NCI-H524 treated with DMSO at 0.1 percent for 48 hours (cell line): ENCODE measurements at places on chromosomes 1 and 21.

DNA sequence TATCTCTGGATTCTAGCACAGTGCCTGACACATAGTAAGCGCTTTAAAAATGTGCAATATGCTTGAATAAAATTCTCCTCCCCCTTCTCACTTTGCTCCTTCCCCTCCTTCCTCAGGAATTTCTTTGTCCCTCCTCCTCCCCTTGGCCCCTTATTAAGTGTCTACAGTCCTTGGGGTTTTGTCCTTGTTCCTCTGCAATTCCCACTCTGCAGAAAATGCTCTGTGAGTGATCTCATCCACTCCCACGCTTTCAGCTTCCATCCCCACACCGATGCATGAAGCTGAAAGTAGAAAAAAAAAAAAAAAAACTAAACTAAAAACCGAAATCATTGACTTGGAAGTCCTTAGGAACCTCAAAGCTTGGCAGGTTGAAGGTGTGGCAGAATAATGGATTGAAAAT is 273.6 kb downstream of the RRAGC start:
- DNase-seq = no peak

DNA sequence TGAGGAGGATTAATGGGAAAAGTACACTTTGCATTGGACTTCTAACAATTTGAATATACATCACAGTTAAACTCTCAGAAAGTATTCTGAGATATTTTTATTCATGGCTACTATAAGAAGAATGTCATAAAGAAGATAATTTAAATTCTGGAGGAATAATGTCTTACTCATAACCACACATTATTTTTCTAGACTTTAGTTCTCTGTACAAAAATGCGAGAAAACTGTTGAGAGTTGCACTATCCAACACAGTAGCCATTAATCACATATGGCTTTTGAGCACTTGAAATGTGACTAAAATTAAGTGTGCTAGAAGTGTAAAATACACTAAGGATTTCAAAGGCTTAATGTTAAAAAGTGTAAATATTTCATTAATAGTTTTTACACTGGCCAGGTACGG is 53.8 kb downstream of the CRB1 start:
- DNase-seq = no peak

DNA sequence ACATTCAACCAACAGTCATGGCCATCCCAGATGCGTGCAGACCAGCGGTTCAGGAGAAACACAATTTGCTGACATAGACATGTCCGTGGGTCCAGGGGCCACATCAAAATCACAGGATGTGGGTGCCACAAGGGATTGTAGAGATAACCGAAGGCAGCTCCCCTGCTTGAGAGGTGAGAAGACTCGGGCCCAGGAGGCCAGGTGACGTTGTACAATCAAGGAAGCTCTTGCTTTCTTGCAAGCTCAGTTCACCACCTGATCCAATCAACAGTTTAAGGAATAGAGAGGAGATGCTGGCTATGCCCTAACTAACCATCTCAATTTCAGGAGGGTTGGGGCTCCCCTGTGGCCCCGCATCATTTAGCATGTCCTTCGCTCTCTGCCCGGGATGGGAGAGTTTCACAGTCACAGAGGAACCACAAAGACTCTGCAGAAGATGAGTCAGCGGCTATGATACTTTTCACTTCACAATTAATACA is 19.5 kb downstream of the UBASH3A start:
- no peak for DNase-seq

DNA sequence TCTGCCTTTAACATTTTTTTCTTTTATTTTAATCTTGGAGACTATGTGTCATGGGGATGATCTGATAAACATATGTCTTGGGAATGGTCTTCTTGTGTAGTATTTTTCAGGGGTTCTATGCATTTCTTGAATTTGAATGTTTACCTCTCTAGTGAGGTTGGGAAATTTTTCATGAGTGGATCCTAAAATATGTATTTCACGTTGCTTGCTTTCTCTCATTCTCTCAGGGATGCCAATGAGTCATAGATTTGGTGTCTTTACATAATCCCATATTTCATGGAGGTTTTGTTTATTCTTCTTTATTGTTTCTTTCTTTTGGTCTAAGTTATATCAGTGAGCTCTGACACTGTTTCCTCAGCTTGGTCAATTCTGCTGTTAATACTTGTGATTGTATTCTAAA is 1237.2 kb downstream of the PLA2G4A start:
- no peak for DNase-seq

GRCh38 chr1:94322696-94323095 is 85.3 kb upstream of the ARHGAP29 start:
- DNase-seq = no peak

DNA sequence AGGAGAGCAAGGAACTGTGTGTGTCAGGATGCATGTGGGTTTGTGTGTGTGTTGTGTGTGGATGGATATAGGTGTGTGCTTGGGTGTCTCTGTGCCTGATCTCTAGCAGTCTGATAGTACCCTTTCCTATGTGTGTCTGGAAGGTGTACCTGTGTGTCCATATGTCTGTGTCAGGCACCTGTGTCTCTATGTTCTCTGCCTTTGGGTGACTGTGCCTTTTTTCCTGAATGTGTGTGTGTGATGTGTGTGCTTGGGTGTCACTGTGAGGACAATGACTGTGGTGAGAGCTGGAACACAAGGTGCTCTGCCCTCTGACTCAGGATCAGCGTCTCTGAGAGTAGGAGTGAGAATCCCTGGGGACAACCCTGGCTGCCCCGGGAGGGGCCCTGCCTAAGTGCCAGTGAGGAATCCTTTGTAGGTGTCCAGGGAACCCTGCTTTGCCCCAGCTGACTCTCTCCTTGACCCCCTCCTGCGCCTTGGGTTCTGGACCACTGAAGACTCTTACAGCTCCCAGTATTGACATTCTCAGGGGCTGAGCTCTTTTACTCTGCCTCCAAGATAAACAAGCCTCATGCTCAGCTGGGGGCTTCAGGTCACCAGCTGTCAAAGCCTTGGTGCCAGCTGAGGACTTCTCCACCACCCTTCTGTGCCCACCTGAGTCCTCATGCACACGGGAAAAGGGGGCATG is 735 bp upstream of the EFNA3 start:
- DNase-seq = no peak

GRCh38 chr1:55117941-55118340 is 78.6 kb downstream of the PCSK9 start:
- DNase-seq = no peak

DNA sequence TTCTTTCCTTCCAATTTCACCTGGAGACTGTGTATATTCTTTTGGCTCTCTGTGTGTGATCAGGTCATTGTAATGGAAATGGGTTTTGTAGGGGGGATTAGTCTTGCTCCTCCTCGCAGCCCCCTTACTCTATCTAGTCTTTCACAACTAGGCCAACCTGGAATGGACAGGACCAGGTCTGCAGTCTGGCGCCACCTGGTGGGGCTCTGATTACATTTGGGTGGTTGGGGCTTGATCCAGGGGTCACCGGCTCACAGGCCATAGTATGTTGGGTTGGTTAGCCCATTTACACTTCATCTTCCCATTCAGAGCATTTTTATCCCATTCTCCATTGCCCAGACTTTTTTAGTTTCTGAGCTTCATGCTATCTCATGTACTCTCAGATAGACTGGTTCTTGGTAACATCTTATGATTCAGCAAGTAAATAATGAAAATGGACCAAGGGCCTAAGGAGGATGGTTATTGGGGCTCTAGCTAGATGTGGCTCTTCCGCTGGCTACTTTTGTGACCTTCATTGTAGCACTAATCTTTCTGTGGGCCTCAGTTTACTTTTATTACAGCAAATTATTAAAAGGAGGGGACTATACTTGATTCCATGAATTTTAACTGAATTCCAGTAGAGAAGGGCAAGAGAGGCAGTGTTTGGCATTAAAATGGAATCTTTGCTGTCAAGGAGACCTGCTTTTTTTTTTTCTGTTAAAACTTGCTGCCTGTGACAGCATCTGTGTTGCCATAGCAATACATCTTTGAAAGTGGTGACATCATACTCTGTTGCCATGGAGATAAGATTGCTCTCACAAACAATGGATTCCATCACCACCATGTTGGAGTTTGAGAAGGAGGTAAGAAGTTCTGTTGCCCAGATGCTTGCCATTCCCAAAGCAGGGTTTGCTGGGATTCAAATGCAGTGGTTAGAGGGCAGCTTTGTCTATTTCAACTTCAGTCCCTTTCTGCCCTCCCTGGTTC is 150.1 kb downstream of the PLXNA2 start:
- no peak for DNase-seq

- DNase-seq = no peak
Observed at GRCh38 chr1:3465091-3465934, 10.8 kb downstream of the ARHGEF16 start.

DNA sequence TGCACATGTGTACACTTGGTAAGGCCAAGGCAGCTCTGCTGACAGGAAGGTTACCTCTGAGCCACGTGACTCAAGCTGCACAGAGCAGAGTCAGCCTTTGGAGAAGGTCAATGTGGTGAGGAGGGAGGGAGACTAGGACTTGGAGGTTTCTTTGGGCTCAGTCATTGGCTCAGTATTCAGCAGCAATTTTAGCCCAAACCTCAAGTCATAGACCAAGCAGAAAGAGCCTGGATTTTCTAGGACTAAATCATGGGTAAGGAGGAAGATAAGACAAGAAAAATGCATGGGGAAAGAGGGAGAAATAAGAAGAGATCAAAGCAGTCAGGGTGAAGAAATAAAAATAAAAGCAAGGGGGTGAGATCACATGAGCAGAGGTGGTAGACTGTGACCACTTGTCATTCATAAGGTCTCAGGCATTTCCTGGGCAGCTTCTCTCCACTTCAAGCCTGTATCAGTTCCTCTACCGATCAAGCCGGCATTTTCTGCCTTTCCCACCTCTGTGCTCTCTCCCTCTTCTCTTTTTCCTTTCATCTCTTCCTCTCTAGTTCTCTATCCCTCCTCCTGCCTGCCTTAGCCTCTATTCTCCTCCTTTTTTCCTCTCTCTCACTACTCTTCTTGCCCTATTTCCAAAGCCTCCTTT is 51.7 kb upstream of the DUSP10 start:
- no peak for DNase-seq

DNA sequence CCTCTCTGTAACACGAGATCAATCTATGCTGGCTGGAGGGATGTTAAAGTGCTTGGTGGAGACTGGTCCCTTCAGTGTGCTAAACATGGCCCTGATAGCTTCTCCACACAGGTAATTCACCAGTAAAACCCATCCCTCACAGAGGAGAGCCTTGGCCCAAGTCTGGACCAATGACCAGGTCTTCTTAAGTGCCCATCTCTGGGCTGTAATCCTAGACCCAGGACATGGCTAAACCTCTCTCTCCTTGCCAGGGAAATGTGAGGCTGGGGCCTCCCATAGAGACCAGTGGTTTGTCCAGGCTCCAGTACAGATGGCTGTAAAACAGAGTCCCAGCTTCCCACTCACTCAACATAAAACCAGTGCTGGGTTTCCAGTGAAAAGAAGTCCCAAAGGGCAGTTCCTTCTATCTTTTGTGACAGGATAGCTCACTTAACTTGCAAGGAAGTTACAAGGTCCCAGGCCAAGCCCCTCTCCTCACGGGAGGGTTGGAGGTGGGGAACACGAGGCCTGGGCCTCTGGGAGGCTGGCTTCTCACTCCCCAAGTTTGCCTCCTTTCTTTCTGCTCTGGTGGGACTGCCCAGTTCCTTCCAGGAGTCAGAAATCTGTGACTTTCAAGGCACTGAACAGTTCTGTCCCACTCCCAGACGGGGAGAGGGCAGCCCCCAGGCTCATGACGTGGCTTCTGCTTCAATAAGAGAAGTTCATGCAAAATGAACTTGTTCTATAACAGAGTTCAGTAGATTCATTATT is 2.2 kb upstream of the KIF17 start:
- DNase-seq = no peak

GRCh38 chr1:109427171-109427467 is 871 bp upstream of the PSMA5 start:
- DNase-seq = no peak

GRCh38 chr1:1189111-1189510 is 15.4 kb downstream of the TTLL10 start:
- DNase-seq = no peak

- no peak for DNase-seq
Observed at GRCh38 chr1:65658122-65658521, 134.6 kb upstream of the PDE4B start.

DNA sequence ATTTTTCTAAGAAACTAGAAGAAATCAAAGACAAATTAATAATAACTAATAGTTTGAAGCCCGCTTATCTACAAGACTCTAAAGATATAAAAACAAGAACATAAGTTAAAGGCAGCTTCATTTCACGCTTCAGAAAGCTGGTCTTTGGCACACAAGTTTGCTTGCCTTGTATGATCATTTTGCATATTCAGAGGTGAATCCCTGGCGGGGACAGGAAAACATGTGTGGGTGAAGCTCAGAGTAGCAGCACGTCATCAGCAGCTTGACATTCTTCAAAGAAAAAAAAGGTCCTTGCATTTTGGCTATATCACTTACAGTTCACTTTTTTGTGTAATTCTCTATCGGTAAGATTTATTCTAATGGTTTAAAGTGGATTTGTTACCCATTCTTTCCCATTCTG is 1911.8 kb downstream of the MRPL39 start:
- DNase-seq = no peak

GRCh38 chr21:35053356-35054096 is 4.4 kb upstream of the RUNX1 start:
- no peak for DNase-seq

- DNase-seq = no peak
Observed at GRCh38 chr1:67635055-67635809, 49.8 kb upstream of the GADD45A start.

- no peak for DNase-seq
Observed at GRCh38 chr1:84192681-84193080, 48.6 kb downstream of the PRKACB start.

- DNase-seq = no peak
Observed at GRCh38 chr1:84959294-84959693, 37.6 kb downstream of the MCOLN2 start.

DNA sequence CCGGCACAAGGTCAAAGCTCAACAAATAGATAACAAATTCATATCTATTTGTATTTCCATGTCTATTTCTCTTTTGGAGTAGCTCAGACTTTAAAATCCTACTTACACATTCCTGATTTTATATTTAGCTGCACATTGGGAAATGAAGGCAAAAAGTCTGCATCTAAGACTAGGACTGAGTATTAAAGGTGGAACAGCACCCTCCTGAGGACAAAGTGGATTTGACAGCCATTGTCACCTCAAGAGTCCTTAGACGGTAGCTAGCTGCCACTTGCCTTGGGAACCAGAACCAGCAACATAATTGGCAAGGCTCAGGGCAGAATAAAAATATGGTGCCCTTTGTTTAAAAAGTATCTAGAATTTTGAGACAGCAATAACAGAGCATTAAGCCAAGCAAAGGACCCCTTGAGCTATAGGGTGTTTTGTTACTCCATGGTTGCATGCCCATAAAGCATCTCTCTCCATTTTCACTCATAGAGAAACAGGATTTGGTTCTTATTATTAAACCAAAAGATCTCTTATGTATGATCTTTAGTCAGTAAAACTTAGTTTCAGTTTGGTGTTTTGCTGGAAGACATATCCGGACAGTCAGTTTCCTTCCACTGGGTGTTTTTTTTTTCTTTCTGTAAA is 30.0 kb upstream of the SGIP1 start:
- no peak for DNase-seq
